ENCODE measurements at places on chromosomes 5 and 9. TPM values are rescaled to one million over a fixed set of nuclear protein-coding genes. Genes with fewer than 3 reads are reported as not detected.

Gene TAS2R1
- not detected for polyA plus RNA-seq

Gene NXNL2
- 0.14 TPM for polyA plus RNA-seq

Gene MED7
- polyA plus RNA-seq = 4.1 TPM

Gene LECT2
- 90.2 TPM for polyA plus RNA-seq

Gene PDE6A
- polyA plus RNA-seq = not detected

Gene PCDHAC2
- polyA plus RNA-seq = 0.50 TPM

Gene CCDC187
- not detected for polyA plus RNA-seq

Gene PRELID1
- 112 TPM for polyA plus RNA-seq

Gene CDC26
- polyA plus RNA-seq = 38.9 TPM

Data from liver (tissue), 10 donors.